Keratinocyte (primary cell): ENCODE measurements at places on chromosomes 7 and 10. TPM values are rescaled to one million over a fixed set of nuclear protein-coding genes. Genes with fewer than 3 reads are reported as not detected.
A peak's percentile ranks its signal among the peaks of the same experiment; 100 is the strongest.

DNA sequence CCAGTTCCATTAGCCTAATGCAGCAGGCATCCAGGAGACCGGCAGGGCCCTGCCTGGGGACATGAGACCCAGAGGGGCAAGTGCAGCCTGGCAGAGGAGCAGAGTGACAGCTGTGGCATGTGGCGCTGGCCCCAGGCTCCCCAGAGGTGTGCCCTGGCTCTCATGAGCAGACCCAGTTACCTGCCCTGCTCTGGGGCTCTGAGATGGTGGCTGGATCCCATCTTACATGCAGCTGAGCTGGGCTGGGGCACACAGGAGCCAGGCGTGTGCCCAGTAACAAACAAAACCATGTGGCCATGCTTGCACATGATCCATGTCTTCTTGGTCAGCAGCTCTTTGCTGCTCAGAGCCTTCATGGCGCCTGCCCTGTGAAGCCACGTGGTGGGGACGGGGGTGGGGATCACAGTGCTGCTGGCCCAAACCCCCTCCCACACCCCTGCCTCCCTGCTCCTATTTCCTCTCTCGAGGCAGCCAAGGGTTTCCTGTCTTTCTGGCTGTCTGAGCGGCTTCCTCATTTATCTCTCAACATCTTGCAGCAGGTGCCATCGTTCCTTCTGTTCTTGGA is 40.3 kb upstream of the GTF2I start:
- H3K4me3 ChIP-seq: no peak overlapping the region
- DNase-seq: no peak
- no peak overlapping the region for H3K27ac ChIP-seq
- peaks cover 5% of the 10 kb centered on the region for H3K4me1 ChIP-seq
- no peaks in the 10 kb centered on the region for H3K36me3 ChIP-seq
- H3K27me3 ChIP-seq: no peaks in the 10 kb centered on the region

HMX2 gene
- polyA plus RNA-seq: not detected in 3 replicates

DNA sequence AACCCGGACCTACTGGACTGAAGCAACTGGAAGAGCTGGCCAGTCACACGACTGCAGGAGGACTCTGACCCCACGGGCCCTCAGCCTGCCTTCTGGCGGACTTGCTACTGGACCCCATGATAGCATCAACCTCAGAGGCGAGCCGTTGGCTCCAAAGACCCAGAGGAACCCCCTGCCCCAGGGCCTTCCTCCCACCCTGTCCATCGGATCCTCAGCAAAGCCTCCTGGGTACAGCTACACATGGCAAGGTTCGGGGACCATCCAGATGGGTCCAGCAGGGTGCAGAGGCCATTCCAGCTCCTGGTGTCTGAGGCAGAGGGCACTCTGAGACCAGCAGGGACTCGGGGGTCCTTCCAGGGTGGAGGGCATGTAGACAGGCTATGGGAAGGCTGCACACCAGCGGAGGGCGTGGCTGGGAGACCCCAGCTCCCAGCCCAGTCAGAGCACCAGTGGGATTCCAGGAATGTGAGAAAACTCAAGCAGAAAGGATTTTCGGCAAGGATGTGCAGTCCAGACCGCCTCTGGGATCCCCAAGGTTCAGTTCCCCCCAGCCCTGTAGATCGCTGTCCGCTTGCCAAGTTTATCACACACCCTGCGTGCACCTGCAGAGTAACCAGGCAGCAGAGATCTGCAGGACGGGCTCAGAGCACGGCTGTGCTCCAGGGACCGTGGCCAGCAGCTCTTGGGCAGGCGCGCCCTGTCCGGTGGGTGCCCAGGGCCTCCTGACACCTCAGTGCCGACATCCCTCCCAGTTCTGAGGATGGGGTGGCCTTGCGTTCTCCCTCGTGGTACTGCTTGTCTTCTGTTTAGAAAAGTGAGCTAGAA is 89.8 kb upstream of the PPP2R2D start:
- no peak for DNase-seq
- H3K27ac ChIP-seq: no peak overlapping the region
- no peak overlapping the region for H3K4me3 ChIP-seq
- H3K4me1 ChIP-seq: no peaks in the 10 kb centered on the region

DNA sequence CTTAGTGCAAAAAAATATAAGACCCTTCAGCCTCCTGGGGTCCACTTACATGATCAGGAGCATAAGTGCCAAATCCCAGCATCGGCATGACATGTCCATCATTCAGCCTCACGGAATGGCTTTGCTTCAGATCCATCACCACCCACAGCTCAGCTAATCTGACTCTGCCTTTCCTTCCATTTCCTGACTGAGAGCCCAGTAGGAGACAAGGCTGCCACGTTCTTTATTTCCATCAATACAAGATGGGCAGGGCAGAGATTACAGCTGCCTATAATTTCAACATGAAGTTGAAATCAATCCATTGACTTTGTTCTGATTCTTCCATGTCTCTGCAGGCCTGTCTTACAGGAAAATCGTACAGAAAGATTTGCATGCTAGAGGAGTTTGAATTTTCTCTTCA is 76.4 kb upstream of the UCN3 start:
- no peaks in the 10 kb centered on the region for H3K36me3 ChIP-seq
- H3K27me3 ChIP-seq: no peaks in the 10 kb centered on the region
- no peak overlapping the region for H3K4me3 ChIP-seq
- H3K27ac ChIP-seq: no peak overlapping the region

GRCh38 chr10:127815147-127815546 is 77.6 kb downstream of the CLRN3 start:
- no peak overlapping the region for H3K27ac ChIP-seq
- H3K36me3 ChIP-seq: no peaks in the 10 kb centered on the region
- no peak overlapping the region for H3K4me3 ChIP-seq
- no peaks in the 10 kb centered on the region for H3K27me3 ChIP-seq
- no peak for DNase-seq

GRCh38 chr7:17680943-17681351 is 259.3 kb downstream of the SNX13 start:
- no peak overlapping the region for H3K4me3 ChIP-seq
- H3K27ac ChIP-seq: peak overlapping the region; percentile 96
- no peak for DNase-seq
- H3K4me1 ChIP-seq: peaks cover 42% of the 10 kb centered on the region
- H3K27me3 ChIP-seq: no peaks in the 10 kb centered on the region
- no peaks in the 10 kb centered on the region for H3K36me3 ChIP-seq

- DNase-seq: no peak
- H3K27me3 ChIP-seq: no peaks in the 10 kb centered on the region
- no peak overlapping the region for H3K4me3 ChIP-seq
- no peaks in the 10 kb centered on the region for H3K36me3 ChIP-seq
- H3K4me1 ChIP-seq: no peaks in the 10 kb centered on the region
Observed at GRCh38 chr10:132197271-132198067, 10.7 kb downstream of the DPYSL4 start.

PNLIP gene
- not detected in 3 replicates for polyA plus RNA-seq

GIMAP4 gene
- polyA plus RNA-seq: 0.07 TPM in 1 of 3 replicates, not detected in the others

DNA sequence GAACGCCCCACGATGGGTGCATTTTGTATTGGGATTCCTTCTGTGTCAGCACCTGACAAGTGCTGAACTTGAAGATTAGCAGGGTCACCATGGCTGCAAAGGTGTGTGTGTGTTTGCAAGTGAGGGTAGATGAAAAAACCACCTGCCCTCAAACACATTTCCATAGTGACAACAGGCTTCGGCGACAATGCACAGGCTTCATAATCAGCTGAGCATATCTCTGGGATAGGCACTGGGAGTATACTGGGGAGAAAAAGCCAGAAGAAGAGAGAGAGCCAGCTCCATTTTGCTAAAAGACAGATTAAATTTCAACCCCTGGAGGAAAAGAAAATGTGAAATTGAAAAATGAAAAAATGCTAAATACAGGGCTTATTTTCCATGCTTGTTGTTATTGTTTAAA is 656.1 kb downstream of the INHBA start:
- H3K36me3 ChIP-seq: no peaks in the 10 kb centered on the region
- H3K27ac ChIP-seq: no peak overlapping the region
- H3K4me3 ChIP-seq: no peak overlapping the region
- H3K4me1 ChIP-seq: peaks cover 9% of the 10 kb centered on the region

- H3K4me1 ChIP-seq: peaks cover 7% of the 10 kb centered on the region
- H3K27ac ChIP-seq: no peak overlapping the region
- H3K27me3 ChIP-seq: no peaks in the 10 kb centered on the region
- H3K36me3 ChIP-seq: no peaks in the 10 kb centered on the region
Observed at GRCh38 chr7:155725006-155725355, 80.5 kb downstream of the RBM33 start.

- H3K36me3 ChIP-seq: no peaks in the 10 kb centered on the region
- no peak overlapping the region for H3K4me3 ChIP-seq
- no peaks in the 10 kb centered on the region for H3K27me3 ChIP-seq
- no peak overlapping the region for H3K27ac ChIP-seq
- H3K4me1 ChIP-seq: peaks cover 46% of the 10 kb centered on the region
Observed at GRCh38 chr10:110524179-110524858, 26.6 kb downstream of the DUSP5 start.

- no peaks in the 10 kb centered on the region for H3K36me3 ChIP-seq
- H3K4me3 ChIP-seq: no peak overlapping the region
- H3K27me3 ChIP-seq: no peaks in the 10 kb centered on the region
- no peak for DNase-seq
- no peak overlapping the region for H3K27ac ChIP-seq
- H3K4me1 ChIP-seq: no peaks in the 10 kb centered on the region
Observed at GRCh38 chr10:133458021-133458709, 4.4 kb downstream of the SCART1 start.

CNNM1 gene
- polyA plus RNA-seq: 0.62 to 1.3 TPM (median 0.83 TPM) in 3 replicates

- DNase-seq: peak; percentile 11
- H3K36me3 ChIP-seq: no peaks in the 10 kb centered on the region
- H3K27ac ChIP-seq: no peak overlapping the region
- H3K4me1 ChIP-seq: no peaks in the 10 kb centered on the region
Observed at GRCh38 chr7:38368191-38368605, 94.8 kb upstream of the TARP start.

- no peak for DNase-seq
- H3K4me1 ChIP-seq: peaks cover 21% of the 10 kb centered on the region
- no peaks in the 10 kb centered on the region for H3K27me3 ChIP-seq
- no peaks in the 10 kb centered on the region for H3K36me3 ChIP-seq
Observed at GRCh38 chr7:41955451-41955850, 252.6 kb upstream of the INHBA start.

DNA sequence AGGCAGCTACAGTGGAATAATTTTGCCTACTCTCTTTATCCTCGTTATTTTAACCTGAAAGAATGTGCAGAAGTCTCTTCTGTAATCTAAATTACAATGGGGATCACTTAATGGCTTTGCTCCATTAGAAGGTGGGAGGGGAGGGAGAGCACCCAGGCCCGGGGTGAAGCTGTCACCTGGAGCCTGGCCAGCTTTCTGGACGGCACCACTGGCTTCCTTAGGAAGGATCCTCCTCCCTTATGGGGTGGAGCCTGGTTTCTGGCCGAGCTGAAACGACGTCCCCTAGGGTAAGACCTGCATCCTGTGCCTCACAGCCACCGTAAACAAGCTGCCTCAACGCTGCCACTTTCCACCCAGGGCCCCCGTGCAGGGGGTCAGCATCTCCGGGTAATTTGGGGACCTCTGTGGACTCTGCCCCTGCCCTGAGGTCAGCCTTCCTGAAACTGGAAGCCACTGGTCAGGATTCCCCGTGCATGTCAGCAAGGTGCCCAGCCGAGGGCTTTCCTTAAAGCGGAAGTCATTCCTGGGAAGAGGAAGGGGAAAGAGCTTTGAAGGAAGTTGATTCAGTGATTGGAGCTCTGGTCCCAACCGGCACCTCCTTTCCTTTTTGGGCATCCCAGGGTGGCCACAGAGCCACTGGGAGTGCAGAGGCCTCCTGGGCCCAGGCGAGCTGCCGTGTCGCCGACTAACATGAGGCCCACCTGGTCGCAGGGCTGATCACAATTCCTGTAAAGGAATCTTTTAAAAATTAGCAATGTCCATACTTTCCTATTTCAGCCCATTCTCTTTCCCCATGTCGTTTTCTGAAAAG is 569.1 kb downstream of the DNAJB6 start:
- DNase-seq: no peak
- H3K27ac ChIP-seq: no peak overlapping the region
- H3K4me3 ChIP-seq: no peak overlapping the region
- H3K27me3 ChIP-seq: no peaks in the 10 kb centered on the region

DNA sequence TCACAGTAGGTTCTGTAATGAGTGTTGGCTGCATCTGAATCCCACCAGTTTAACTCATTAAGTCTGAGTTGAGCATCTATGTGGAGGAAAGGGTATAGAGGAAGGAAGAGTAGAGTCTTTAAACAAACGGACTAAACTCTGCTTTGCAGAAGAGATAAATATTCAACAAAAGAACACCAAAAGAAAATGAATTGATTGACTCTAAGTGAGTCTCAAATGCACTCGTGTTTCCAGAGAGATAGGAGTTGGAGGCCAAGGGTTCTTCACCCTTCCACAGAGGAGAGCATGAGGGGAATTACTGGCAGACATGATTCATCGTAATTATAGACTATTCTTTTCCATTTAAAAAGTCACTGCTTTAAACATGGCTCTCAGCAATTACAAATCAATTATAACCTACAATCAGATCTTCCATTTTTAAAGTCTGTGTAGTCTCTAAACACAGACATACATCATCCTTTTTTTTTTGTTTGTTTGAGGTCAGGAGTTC is 56.3 kb downstream of the PLPP4 start:
- no peak overlapping the region for H3K4me3 ChIP-seq
- H3K36me3 ChIP-seq: no peaks in the 10 kb centered on the region
- peaks cover 3% of the 10 kb centered on the region for H3K27me3 ChIP-seq
- H3K27ac ChIP-seq: no peak overlapping the region

SFTPA1 gene
- polyA plus RNA-seq: not detected in 3 replicates

GRM3 gene
- not detected in 3 replicates for polyA plus RNA-seq

GRCh38 chr7:33934391-33934790 is 29.1 kb downstream of the BMPER start:
- no peak overlapping the region for H3K4me3 ChIP-seq
- no peaks in the 10 kb centered on the region for H3K27me3 ChIP-seq
- DNase-seq: no peak
- peaks cover 16% of the 10 kb centered on the region for H3K4me1 ChIP-seq
- H3K36me3 ChIP-seq: no peaks in the 10 kb centered on the region

NKX2-3 gene
- polyA plus RNA-seq: not detected in 3 replicates

DNA sequence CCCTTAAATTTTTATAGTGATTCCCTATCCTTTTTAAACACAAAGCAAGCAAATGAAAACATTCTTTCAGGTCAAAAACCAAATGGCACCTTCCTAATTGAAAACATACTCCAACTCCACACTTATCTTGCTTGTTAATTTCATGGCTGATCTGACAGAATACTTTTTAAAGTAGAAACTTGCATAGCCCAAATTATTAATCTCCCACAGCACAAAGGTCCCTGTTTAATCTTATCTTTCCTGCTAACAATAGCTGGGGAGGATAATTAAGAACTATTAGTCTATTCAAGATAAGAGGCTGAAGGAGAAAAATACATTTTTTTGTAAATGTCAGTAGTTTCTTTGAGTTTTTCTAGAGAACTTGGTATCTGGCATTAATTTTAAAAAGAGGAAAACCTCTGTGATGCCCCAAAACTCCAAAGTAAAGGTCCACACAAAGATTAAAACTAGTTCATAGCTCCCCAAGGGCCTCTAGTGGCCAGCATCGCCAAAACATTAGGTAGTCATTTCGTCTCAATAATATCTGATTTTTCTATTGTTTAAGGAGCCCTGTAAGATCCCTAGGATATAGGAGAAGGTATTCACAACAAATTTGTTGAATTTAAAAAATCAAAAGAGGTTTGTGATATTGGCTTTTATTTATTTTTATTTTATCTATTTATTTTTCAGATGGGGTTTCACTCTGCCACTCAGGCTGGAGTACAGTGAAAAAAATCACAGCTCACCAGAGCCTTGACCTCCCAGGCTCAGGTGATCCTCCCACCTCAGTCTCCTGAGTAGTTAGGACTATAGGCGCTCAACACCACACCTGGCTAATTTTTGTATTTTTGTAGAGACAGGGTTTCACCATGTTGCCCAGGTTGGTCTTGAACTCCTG is 14.7 kb downstream of the CDNF start:
- no peaks in the 10 kb centered on the region for H3K27me3 ChIP-seq
- H3K4me1 ChIP-seq: peaks cover 11% of the 10 kb centered on the region
- H3K27ac ChIP-seq: no peak overlapping the region
- DNase-seq: no peak

PDZD8 gene
- polyA plus RNA-seq: 17.6 to 30.7 TPM (median 24.3 TPM) in 3 replicates
